ENCODE measurements at places on chromosomes 12 and 14. TPM values are rescaled to one million over a fixed set of nuclear protein-coding genes. Genes with fewer than 3 reads are reported as not detected.

GRCh38 chr14:31556191-31556590 is 5.0 kb upstream of the NUBPL start:
- no peaks in the 10 kb centered on the region for H3K27me3 ChIP-seq
- DNase-seq = no peak
- no peaks in the 10 kb centered on the region for H3K4me1 ChIP-seq
- H3K27ac ChIP-seq = no peak overlapping the region
- H3K36me3 ChIP-seq = no peaks in the 10 kb centered on the region
- no peak overlapping the region for H3K4me3 ChIP-seq

GRCh38 chr14:66009089-66009488 is 477.1 kb upstream of the CCDC196 start:
- no peak overlapping the region for H3K27ac ChIP-seq
- H3K36me3 ChIP-seq = no peaks in the 10 kb centered on the region
- DNase-seq = no peak
- H3K4me1 ChIP-seq = no peaks in the 10 kb centered on the region
- H3K4me3 ChIP-seq = no peak overlapping the region
- H3K27me3 ChIP-seq = no peaks in the 10 kb centered on the region

DNA sequence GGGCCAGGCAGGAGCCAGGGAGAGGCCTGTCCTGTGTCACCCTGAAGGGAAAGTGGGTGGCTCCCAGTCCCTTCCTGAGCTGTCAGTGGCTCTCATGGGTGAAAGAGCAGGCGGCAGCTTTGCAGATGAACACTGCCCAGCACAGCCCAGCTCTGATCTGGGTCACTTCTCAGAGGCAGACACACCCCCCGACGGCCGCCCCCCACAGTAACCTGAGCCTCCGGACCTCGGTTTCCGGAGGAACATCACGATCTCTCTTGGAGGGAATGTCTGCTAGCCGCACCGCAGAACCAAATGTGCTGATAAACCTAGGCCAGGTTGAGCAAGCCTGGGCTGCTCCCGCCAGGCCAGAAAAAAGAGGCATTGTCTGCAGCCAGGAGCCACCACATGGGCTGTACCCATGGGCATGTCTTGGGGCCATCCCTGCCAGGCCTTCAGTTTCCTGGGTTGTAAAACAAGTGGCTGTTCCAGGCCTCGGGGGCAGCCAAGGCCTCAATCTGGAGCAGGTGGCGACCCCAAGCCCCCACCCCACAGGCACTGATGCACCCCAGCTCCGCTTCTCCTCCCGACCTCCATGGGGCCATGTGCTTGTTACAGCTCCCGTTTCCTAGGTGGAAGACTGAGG is 57.6 kb downstream of the NCOR2 start:
- no peaks in the 10 kb centered on the region for H3K27me3 ChIP-seq
- H3K4me1 ChIP-seq = peaks cover 11% of the 10 kb centered on the region
- no peak for DNase-seq
- H3K36me3 ChIP-seq = peaks cover 7% of the 10 kb centered on the region
- H3K27ac ChIP-seq = no peak overlapping the region

DNA sequence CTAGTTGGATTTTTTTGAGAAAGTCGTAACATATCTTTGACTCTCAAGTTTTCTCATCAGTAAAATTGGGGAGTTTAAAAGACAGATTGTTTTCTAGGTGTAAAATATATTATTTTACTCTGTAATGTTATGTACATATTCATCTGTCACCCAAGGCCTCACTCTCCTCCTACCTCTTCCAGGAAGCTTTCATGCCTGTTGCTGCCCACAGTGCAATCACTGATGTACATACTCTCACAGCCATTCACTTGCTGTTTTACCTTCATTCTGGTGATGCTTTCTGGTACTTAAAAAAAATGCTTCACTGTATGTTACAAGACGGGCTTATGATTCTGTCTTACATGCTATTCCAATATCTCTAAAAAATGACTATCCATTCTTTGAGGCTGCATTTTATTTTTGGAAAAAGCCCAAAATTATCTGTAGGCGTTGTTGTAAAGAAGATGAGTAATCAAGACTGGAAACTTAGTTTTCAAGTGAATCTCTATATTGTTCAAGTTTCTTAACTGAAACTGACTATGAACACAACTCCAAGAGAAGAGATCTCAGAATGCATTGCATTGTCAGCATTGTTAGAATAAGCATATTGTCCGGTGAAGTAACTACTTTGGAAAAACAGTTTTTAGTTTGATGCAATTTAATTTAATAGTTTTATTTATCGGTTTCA is 82.5 kb downstream of the LMO3 start:
- H3K27me3 ChIP-seq = no peaks in the 10 kb centered on the region
- no peak overlapping the region for H3K4me3 ChIP-seq
- H3K36me3 ChIP-seq = no peaks in the 10 kb centered on the region
- no peak overlapping the region for H3K27ac ChIP-seq
- no peak for DNase-seq
- no peaks in the 10 kb centered on the region for H3K4me1 ChIP-seq

- no peak overlapping the region for H3K4me3 ChIP-seq
- H3K27me3 ChIP-seq = no peaks in the 10 kb centered on the region
- DNase-seq = peak; percentile 65
- peak overlapping the region; percentile 54 for H3K27ac ChIP-seq
These were observed 124.9 kb downstream of the BCAT1 start for GRCh38 chr12:24823808-24824515.

GRCh38 chr12:106248846-106249371 is 1.1 kb upstream of the CKAP4 start:
- peak overlapping the region; percentile 63 for H3K4me3 ChIP-seq
- no peak for DNase-seq
- H3K27ac ChIP-seq = peak overlapping the region; percentile 87

GRCh38 chr14:98249476-98249875 is 1022.5 kb downstream of the BCL11B start:
- no peaks in the 10 kb centered on the region for H3K4me1 ChIP-seq
- H3K27ac ChIP-seq = no peak overlapping the region
- H3K27me3 ChIP-seq = no peaks in the 10 kb centered on the region
- no peaks in the 10 kb centered on the region for H3K36me3 ChIP-seq

DNA sequence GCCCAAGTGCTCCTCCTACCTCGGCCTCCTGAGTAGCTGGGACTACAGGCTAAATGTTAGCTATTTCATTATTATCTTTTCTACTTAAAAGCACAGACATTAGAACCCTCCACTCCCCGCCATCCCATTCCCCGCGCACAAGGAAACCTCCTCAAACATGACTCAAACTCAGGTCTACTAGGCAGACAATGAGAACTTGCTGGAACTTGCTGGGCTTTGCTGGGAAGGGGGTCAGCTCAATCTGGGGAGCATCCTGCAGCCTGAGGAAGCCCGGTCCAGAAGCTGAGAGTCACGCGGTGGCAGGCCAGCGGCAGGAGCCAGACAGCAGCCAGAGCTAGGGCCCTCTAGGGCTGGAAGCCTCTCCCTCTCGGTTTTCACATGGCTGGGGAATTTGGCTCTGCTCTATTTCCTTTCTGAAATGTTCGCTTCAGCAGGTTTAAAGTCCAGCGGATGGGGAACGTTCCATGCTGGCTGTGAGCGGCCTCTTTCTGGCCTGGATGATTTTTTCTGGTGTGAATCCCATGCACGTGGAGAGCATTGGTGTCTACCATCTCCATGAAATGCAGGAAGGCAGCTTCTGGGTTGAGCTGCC is 68.5 kb downstream of the SLC6A12 start:
- no peaks in the 10 kb centered on the region for H3K27me3 ChIP-seq
- H3K27ac ChIP-seq = no peak overlapping the region
- no peaks in the 10 kb centered on the region for H3K4me1 ChIP-seq
- H3K36me3 ChIP-seq = no peaks in the 10 kb centered on the region
- H3K4me3 ChIP-seq = no peak overlapping the region
- no peak for DNase-seq

DNA sequence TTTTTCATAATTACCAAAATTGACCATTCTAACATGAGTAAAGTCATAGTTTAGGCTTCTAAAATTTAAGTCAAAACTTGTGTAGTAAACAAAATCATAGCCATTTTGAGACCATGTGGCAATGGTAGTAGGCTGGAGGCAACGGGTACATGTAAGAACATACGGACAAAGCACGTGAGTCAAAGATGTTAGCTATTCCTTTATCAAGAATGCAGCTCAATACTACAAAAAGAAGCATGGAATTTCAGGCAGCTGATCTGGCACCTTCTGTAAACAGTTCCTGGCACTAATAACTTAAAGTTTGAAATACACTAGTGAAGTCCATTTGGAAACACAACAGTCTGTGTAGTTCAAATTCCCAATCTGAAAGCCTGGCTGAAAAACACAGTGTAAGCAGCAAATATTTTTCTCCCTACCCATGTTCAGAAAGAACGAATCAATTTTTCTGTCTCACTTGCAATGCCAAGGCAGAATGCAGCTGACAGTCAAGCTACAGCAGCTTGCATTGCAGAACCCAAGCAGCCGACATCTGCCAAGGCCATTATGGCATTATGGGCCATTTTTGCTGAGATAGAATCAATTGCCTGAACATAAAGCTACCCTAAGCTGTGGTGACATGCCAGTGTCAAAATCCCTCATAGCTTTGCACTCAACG is 29.3 kb downstream of the MYF5 start:
- H3K27ac ChIP-seq = no peak overlapping the region
- no peak overlapping the region for H3K4me3 ChIP-seq
- no peak for DNase-seq

DNA sequence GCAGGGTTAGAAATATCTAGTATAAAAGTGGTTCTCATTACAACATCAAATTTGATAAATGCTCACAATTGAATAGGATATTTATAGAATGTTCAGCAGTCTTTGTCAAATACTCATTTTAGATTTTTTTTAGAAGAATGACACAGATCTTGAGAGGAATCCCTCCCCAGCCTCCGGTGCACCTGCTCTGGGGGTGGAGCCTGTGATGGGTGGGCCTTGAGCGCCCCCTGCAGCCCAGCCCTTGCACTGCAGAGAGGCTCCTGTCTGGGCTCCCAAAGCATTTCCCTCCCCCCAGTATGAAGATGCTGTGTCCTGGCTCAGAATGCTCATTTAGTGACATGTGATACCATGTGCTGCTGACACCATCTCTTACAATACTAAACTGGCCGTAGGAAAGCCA is 792.3 kb downstream of the TMEM121 start:
- H3K36me3 ChIP-seq = no peaks in the 10 kb centered on the region
- H3K4me1 ChIP-seq = no peaks in the 10 kb centered on the region
- no peak for DNase-seq

GRCh38 chr12:26196421-26196716 is 996 bp downstream of the SSPN start:
- DNase-seq = no peak
- no peak overlapping the region for H3K27ac ChIP-seq
- H3K4me3 ChIP-seq = 0 out of 2 replicates have a peak overlapping the region, but pooled peaks have one; percentile 52
- H3K4me1 ChIP-seq = no peaks in the 10 kb centered on the region

DNA sequence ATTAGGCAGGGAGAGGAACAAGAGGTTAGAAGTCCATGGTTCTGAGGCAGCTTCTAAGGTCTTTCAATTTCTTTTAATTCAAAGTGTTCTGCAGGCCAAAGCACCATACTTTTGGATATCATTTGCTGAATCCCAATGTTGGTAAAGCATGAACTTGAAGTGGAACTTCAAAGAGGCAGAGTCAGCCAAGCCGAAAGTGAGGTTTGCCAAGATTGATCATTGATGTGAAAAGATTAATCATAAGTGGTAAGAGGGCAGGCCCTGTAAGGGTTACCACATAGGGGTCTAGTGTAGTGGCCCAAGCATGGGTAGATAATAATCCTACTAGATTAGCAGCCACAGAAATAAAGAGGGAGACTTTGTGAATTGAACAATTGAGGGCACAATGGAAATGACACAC is 191.7 kb upstream of the DIO2 start:
- H3K27me3 ChIP-seq = no peaks in the 10 kb centered on the region
- no peaks in the 10 kb centered on the region for H3K36me3 ChIP-seq
- H3K4me1 ChIP-seq = no peaks in the 10 kb centered on the region
- H3K27ac ChIP-seq = no peak overlapping the region

DNA sequence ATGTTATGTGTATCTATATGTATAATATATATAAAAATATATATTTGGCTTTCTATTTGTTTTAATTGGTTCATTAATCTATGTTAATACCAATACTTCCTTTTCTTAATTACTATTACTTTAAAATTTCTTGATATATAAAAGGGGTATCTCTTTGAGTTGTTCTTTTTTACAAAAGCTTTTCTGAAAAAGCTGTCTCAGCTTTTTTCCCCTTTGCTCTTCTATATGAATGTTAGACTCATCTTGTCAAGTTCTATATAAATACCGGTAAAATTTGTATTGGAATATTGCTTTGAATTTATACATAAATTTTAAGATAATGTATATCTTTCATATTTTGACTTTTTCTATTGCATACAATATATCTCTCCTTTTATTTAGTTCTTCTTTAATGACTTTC is 139.8 kb upstream of the FOXG1 start:
- no peaks in the 10 kb centered on the region for H3K4me1 ChIP-seq
- H3K27ac ChIP-seq = no peak overlapping the region
- no peaks in the 10 kb centered on the region for H3K27me3 ChIP-seq
- H3K36me3 ChIP-seq = no peaks in the 10 kb centered on the region

DNA sequence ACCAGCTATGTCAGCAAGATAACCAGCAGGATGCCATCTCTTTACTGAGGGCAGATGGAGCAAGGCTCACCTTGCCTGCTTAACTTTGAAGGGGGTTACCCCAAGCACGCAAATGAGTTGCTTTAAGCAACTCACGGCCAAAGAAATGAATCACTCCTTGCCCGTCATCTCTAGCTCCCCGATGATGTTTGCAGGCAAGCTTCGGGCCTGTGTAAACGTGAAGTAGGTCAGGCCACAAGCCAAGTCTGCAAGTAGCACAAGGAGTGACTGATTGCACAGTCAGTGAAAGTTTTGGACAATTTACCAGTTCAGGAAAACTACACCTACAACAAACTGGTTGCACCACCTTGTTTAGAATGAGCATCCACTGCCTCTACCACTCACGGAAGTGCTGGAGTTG is 699.7 kb upstream of the TBX3 start:
- DNase-seq = no peak
- H3K4me1 ChIP-seq = peaks cover 7% of the 10 kb centered on the region
- H3K27ac ChIP-seq = no peak overlapping the region
- H3K4me3 ChIP-seq = no peak overlapping the region
- H3K36me3 ChIP-seq = no peaks in the 10 kb centered on the region

The C12orf50 gene
- not detected for total RNA-seq

The OASL gene
- 2.6 TPM for total RNA-seq

The ADAMTS20 gene
- total RNA-seq = not detected

The KRT6C gene
- total RNA-seq = not detected

The RND1 gene
- 4.2 TPM for total RNA-seq

The TMEM132C gene
- not detected for total RNA-seq

The ADAM21 gene
- not detected for total RNA-seq

The IFI27L1 gene
- 34.7 TPM for total RNA-seq

The TSPAN19 gene
- total RNA-seq = not detected

The LTB4R2 gene
- total RNA-seq = 8.9 TPM

The LTB4R gene
- total RNA-seq = 9.2 TPM

Measured in GM12878 (cell line).